Astrocyte (in vitro differentiated cells and primary cell): ENCODE measurements at places on chromosomes 7 and 10.

GRCh38 chr7:22574754-22575520 is 74.9 kb upstream of the STEAP1B start:
- no peak for DNase-seq

- no peak for DNase-seq
Measured at GRCh38 chr10:119274519-119275045, 67.2 kb downstream of the GRK5 start.

DNA sequence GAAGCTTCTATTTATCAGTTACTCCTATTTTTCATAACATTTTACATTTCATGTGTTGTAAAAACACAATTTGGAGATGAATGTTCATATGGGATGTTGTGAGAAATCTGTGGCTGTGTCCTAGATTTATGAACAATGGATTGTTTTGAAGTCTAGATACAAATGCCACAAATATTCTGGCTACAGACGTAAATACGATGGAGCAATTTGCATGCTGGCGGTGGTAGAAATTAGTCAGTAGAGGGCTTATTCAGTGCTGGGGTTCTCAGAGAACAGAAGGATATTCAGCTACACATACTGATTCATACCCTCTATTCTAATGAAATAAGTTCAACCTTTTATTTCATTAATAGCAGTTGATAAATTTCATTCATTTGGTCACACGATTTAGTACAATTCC is 48.8 kb downstream of the PLPP4 start:
- peak; percentile 95 for DNase-seq

DNA sequence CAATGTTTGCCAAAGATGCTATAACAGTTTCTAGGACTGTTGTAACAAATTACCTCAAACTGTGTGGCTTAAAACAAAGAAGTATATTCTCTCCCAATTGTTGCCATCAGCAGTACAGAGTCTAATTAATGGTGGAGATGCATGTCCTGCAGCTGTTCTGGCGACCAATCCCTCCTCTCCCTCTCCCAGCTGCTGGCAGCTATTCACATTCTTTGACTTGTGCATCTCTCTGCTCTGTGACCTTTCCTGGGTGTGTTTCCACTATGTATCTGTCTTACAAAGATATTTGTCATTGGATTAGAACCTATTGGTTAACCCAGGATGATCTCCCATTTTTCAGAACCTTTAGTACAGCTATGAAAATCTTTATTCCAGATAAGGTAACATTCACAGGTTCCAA is 561.7 kb upstream of the POM121L12 start:
- DNase-seq, result no peak

DNA sequence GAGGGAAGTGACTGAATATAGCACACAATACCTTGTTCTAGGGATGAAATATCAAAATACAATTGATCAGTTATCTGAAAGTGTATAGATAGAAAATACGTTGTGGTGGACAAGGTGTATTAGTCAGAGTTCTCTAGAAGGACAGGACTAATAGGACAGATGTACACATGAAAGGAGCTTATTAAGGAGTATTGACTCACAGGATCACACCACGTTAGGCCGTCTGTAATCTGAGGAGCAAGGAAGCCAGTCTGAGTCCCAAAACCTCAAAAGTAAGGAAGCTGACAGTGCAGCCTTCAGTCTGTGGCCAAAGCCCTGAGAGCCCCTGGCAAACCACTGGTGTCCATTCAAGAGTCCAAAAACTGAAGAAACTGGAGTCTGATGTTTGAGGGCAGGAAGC is 406.1 kb downstream of the MDFIC start:
- DNase-seq, result peak; percentile 16

- no peak for DNase-seq
Measured at GRCh38 chr10:124197371-124198124, 104.2 kb upstream of the CHST15 start.

DNA sequence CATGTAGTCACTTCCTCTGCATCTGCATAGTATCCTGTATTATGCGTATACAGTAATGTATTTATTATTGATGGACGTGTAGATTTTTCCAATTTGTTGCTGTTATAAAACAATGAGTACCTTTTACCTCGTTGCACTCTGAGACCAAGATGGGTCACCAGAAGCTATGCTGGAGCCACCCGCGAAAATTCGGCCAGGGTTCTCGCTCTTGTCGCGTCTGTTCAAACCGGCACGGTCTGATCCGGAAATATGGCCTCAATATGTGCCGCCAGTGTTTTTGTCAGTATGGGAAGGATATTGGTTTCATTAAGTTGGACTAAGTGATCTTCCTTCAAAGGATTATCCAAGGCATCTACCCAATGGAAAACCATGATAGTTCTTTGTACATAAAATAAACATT is 1.0 kb downstream of the PSMC2 start:
- no peak for DNase-seq

DNA sequence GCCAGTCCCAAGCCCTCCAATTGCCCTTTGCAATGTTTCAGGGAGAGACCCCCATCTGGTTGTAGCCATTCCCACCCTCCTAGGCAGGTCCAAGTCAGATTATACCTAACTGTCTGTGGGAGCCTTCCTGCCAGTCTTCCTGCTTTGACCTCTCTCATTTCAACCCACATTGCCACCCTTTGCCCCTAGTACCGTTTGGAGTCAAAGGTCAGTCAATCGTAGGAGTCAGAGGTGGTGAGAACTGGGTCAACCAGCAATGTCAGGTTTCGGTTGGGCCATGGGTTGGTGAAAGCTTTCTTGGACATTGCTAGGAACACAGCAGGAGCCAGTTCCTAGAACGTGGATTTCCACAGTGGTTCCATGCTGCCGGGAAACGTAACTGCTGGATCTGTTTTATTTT is 269.4 kb upstream of the GHITM start:
- no peak for DNase-seq

DNA sequence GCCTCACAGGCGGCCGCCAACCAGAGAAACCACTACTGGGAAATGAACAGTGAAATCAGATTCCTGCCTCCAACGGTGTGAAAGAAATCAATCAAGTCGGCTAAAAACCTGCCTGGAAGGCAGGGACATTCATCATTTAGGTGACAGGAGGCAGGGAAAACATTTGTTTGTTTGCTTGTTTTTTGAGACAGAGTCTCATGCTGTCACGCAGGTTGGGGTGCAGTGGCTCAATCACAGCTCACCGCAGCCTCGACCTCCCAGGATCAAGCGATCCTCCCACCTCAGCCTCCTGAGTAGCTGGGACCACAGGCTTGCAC is 30.5 kb downstream of the AP5Z1 start:
- DNase-seq, result no peak

DNA sequence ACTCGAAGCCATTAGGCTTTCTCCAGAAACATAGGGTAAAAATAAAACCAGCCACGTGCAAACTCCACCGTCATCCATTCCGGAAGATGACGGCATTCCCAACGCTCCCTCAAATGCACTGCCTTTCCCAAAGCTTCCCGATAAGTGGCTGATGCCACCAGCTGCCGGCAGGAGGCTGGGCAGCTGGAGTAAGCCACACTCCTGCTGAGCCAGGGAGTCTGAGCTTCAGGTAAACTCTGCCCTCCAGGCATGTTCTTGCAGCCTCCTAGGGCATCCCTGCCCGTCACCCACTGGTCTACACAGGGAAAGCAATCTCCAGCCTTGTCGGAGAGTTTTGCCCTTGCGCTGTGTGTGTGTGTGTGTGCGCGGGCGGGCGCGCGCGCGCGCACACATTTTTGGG is 40.5 kb upstream of the TMEM273 start:
- DNase-seq, result no peak

DNA sequence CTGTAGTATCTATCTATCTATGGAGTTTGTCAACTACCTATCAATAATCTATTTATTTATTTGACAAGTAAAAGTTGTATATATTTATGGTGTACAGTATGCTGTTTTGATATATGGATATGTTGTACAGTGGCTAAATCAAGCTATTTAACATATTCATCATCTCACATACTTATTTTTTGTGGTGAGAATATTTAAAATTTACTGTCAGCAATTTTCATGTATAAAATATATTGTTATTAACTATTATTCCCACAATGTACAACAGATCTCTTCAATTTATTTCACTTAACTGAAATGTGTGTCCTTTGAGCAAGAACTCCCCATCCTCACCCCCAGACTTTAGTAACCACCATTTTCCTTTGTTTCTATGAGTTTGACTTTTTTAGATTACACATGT is 14.5 kb downstream of the AGR3 start:
- DNase-seq, result no peak

- DNase-seq, result no peak
Measured at GRCh38 chr7:69052447-69052846, 545.8 kb upstream of the AUTS2 start.

GRCh38 chr10:125226005-125226404 is 65.6 kb upstream of the CTBP2 start:
- DNase-seq, result no peak

- no peak for DNase-seq
Measured at GRCh38 chr10:118960157-118961090, 69.1 kb upstream of the NANOS1 start.

DNA sequence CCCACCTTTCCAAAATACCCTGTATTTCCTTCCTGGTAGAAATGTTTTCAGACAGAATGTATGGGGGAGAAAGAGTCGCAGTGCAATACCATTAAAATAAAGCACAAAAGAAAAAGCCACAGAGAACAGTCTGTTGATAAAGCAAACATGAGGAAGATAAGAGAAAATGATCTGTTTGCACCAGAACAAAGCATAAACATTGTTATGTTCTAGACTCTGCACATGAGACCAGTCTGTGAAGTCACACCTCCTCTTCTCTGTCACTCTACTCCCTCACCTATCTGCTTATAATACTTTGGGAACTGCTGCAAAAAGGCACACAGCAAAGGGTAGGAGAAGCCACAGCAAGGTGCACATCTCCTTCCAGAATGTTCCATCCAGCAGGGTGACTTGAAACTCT is 67.2 kb upstream of the LRGUK start:
- DNase-seq, result no peak

GRCh38 chr10:82267960-82268359 is 393.0 kb downstream of the NRG3 start:
- no peak for DNase-seq

DNA sequence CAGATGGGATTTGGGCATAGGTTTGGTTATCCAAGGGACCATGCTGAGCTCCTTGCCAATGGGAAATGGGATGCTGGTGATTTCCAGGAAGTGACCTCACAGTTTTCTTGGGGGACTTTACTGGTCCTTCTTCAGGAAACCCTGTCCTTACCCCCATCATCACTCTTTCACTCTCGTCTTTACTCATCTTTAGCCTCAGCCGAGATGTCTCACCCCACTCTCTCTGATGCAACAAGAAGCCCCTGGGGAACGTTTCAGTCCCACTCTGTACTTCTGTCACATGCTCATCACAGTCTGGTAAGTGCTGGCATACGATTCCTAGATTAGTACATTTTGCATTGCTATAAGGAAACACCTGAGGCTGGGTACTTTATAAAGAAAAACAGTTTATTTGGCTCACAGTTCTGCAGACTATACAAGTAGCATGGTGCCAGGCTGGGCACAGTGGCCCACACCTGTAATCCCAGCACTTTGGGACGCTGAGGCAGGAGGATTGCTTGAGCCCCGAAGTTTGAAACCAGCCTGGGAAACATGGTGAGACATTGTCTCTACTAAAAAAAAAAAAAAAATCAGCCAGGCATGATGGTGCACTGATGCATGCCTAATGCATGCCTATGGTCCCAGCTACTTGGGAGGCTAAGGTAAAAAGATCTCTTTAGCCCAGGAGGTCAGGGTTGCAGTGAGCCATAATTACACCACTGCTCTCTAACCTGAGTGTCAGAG is 63.5 kb upstream of the VKORC1L1 start:
- no peak for DNase-seq
